ENCODE measurements at places on chromosomes 6 and 20.

- no peak for DNase-seq
Observed at GRCh38 chr6:136169394-136170148, 80.5 kb downstream of the MTFR2 start.

DNA sequence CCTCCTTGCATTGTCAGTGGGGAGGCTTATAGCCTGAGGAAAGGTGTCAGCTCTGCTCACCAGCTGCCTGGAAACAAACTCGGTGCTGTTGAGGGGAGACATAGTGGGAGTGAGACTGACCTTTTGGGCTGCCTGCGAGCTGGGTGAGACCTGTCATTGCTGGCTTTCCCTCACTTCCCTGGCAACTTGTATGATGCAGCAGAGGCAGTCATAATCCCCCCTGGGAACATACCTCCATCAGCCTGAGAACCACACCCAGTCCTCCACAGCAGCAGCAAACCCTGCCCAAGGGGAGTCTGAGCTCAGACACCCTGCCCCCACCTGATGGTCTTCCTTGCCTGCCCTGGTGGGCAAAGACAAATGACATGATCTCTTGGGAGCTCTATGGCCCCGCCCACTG, 521.2 kb upstream of the IMPG1 start:
- DNase-seq, result no peak

DNA sequence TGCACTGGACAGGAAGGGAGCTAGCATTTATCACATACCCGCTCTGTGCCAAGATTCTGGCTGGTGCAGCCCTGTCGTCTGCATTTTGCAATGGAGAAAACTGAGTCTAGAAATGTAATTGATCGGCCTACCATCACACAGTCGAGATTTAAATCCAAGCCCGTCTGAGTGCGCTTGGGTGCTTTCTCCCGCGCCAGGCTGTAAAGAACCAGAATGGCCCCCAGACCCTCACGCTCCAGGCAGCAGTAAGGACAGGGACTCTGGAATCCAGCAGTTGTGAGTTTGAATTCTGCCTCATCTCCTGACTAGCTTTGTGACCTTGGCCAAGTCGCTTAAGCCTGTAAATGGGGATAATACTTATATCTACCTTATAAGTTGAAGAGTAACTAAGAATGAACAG, 10.8 kb downstream of the DYNLRB1 start:
- DNase-seq, result no peak

DNA sequence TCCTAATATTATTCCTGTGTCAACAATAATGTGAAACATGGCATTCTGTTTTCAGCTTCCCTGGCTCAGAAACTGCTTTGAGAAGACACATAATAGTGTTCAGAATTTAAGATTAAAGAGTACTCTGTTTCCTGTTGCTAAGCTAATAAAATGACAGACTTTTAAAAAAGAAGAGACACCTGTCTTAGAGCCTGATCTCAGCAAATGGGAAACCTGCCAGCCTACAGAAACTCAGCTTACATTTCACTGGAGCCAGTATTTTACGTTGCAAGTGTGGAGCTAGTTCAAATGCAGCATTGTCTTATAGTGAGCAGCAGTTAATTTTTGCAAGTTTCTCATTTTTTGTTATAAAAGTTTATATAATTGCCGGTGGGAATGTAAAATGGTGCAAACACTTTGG, 28.8 kb downstream of the KIZ start:
- DNase-seq, result no peak

DNA sequence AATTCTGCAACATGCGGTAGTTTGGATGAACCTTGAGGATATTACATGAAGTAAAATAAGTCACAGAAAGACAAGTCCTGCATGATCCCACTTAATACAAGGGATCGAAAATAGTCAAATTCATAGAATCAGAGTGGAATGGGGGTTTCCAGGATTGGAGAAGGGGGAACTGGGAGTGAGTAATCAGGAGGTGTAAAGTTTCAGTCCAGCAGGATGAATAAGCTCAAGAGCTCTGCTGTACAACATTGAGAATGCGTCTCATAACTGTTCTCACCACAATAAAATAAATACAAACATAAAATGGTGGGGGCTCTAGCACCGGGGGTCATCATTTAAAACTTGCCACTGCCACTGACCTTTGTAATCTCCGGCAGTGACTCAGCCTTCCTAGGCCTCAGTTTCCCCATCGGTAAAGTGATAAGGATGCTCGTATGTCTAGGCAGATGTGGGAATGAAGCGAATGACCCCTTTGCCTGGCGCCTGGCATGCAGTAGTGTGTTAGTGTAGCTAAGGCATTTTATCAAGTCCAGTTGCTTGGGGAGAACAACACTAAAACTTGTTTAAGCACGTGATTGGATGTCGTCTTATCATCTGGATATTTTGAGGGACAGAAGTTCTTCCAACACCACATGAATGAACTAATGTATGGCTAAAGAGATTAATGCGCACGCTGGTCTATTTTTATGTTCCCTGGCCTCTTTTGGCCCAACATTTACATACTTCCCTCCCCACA, 421.1 kb downstream of the QKI start:
- no peak for DNase-seq

DNA sequence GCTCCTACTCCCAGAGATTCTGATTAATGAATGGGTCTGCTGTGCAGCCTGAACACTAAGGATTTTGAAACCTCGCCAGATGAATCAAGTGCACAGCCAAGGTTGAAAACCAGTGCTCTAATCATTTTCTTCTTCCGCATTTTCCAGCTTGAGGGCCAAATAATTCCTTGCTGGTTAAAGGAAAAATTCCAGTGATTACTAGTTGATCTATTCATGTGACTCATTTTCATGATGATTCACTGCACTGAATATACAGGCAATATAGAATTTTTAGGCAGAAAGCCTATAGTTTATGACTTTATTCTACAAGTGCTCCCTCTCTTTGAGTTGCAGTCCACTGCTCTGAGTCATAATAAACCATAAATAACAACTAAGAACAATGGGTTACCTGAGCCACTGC, 80.6 kb upstream of the PROKR2 start:
- DNase-seq, result no peak

DNA sequence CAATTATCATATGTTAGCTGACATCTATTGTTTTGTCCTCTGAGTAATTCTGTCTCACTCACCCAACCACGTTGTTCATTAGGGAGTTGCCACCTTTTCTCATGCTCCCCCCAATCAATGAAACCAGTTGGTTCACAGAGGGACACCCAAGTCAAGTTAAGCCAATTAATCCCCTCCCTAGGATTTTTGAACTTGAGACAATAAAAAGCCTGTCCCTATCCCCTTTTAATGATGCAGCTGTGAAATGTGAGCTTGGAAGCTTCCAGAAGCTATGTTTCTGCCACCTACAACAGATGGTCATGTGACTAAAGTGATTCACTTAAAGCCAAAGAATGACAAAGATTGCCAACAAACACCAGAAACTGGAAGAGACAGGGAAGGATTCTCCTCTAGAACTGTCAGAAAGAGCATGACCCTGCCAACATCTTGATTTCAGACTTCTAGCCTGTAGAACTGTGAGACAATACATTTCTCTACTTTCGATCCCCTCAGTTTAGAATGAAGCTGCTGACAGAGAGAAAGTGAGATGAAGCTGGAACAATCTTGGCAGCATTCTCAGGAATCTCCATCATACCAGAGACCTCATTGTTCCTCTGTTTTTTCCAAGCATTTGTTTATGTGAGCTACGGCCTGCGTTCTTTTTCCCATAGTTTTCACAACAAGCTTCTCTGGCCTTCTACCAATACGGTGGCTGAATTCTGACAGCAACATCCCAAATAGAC, 57.8 kb upstream of the TPD52L1 start:
- DNase-seq, result no peak

GRCh38 chr20:56458206-56458821, 10.1 kb upstream of the RTF2 start:
- no peak for DNase-seq

- no peak for DNase-seq
Observed at GRCh38 chr6:47646689-47647088, 51.7 kb upstream of the ADGRF4 start.

DNA sequence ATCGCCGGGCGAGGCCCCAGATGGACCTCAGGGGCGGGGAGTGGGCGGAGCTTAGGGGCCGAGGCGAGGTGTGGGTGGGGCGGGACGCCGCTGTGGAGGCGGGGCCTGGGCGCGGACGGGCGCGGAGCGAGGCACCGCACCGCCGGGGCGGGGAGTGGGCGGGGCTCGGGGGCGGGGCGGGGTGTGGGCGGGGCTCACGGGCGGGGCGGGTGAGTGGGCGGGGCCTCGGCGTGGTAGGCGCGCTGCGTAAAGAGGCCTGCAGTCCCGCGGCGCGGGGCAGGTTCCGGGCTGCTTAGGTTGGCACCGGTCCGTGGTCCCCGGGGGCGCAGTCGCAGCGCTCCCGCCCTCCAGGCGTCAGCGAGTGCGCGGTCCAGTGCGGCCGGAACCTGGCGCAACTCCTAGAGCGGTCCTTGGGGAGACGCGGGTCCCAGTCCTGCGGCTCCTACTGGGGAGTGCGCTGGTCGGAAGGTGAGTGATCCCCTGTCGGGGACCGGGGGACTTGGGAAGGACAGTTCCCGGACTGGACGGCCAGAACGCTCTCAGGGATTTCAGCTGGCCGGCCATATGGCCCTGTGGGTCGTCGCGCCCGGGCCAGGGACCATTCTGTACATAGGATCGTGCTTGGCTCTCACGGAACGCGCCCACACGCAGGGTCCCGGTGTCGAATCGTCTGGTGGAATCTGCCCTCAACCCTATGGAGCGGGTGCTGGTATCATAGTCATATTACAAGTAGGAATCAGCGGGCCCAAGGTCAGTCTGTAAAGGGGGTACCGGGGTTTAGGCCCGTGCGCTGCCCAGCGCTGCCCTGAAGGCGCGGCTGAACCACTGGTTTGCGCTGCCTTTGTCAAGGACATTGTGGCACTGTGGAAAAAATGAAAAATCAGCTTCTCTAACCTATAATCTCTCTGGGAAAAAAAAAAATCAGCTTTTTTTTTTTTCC, at the start of gene NQO2:
Gene NQO2 (plus strand): TSS at position 277 of the 940 bp plus-strand sequence. CDS start 6,659 bp downstream, outside the sequence.
- peak; percentile 76 for DNase-seq

DNA sequence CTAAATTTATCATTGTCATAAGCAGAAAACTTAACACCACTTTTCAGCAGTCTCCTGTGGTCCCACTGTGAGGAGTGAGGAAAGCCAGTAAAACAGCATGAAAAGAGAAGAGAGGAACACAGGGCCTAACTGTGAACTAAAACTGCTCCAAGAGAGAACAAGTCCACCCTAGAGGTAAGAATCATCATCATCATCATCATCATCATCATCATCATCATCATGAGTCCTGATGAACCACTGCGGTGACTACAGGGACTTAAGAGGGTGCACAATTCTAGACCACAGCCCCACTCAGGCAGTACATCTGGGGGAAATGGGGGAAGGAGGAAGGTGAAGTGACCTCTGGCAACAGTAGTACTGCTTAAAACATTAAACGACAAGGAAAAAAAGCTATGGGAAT, 13.6 kb downstream of the ZNF337 start:
- no peak for DNase-seq

DNA sequence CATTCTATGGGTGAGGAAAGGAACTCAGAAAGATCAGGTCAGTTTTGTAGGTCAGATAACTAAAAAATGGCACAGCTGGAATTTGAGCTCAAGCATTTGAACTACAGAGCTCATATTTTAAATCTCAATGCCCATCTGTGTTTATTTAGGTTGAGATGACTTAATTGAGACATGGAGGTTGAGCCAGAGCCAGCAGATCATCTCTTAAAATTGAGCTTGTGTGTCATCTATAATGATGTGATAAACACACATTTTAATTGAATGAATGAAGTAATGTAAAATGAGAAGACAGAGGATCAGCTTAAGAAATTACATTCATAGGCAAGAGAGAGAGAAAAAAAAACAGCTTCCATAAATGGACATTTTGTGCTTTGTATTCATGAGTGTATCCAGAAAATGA, 3.7 kb downstream of the MANEA start:
- DNase-seq, result no peak

DNA sequence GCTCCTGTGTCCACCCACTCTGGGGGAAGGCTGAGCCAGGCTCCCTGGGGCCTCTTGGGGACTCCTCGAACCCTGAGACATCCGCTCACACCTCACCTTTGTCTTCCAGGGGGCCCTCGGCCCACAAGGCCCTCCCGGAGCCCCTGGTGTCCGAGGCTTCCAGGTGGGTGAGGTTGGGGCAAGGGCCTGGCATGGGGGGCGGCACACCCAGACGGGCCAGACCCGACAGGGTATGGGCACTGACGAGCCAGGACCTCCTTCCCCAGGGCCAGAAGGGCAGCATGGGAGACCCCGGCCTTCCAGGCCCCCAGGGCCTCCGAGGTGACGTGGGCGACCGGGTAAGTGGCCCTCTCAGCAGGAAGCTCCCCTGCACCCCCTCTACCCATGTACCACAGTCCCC, 13.4 kb downstream of the COL9A3 start:
- no peak for DNase-seq

- DNase-seq, result no peak
Observed at GRCh38 chr20:31731321-31731717, 7.8 kb upstream of the TPX2 start.

- no peak for DNase-seq
Observed at GRCh38 chr20:32496811-32497533, 88.2 kb downstream of the NOL4L start.

GRCh38 chr6:14792118-14792955, 453.5 kb upstream of the JARID2 start:
- DNase-seq, result no peak

Measured in stimulated activated CD8-positive, alpha-beta memory T cell treated with anti-CD3 and anti-CD28 coated beads, Interleukin-4, amount 100 ng/mL, for 1 hour (primary cell).